Right cardiac atrium (tissue), 5 donors: ENCODE measurements at places on chromosomes 1 and 21.
A peak's percentile ranks its signal among the peaks of the same experiment; 100 is the strongest.

GRCh38 chr1:231724876-231725647 is 98.5 kb downstream of the DISC1 start:
- no peak for DNase-seq

DNA sequence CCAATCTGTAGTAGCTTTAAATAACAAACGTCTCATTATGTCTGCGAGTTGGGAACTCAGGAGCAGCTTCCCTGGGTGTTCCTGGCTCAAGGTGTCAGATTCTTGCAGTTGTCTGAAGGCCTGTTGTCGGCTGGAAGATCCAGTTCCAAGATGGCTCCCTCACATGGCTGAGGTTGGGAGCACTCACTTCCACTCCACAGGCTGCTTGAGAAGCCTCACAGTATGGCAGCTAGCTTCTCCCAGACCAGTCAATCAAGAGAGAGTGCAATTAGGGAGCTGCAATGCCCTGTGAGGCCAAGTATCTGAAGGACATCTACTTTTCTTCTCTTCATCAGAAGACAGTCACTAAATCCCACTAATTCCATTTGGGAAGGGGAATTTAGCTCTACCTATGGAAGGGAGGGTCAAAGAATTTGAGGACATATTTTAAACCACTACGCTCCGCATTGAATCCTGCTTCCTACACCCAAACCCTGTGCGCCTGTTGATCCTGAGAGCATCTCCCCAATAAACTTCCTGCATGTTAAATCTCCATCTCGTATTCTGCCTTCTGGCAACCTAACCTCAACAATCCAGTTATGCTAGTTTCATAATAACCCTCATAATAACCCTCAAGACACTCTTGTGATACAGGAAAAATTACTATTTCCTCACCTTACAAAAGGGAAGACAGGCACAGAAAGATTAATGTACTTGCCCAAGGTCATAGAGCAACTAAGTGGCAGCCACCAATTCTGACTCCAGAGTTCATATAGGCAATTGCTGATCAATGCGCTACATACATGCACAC is 3.6 kb upstream of the VPS26C start:
- DNase-seq, result no peak

GRCh38 chr1:89687254-89687653 is 54.3 kb downstream of the LRRC8C start:
- DNase-seq, result no peak

GRCh38 chr1:17643861-17644703 is 104.6 kb downstream of the ARHGEF10L start:
- DNase-seq, result no peak

GRCh38 chr1:151990058-151990855 is 3.4 kb downstream of the S100A10 start:
- DNase-seq, result no peak

GRCh38 chr1:208291923-208292711 is 47.9 kb upstream of the PLXNA2 start:
- DNase-seq, result no peak

GRCh38 chr1:87202922-87203655 is 125.6 kb upstream of the LMO4 start:
- no peak for DNase-seq

- no peak for DNase-seq
These were observed 148.2 kb downstream of the PRDM16 start for GRCh38 chr1:3217181-3217641.

DNA sequence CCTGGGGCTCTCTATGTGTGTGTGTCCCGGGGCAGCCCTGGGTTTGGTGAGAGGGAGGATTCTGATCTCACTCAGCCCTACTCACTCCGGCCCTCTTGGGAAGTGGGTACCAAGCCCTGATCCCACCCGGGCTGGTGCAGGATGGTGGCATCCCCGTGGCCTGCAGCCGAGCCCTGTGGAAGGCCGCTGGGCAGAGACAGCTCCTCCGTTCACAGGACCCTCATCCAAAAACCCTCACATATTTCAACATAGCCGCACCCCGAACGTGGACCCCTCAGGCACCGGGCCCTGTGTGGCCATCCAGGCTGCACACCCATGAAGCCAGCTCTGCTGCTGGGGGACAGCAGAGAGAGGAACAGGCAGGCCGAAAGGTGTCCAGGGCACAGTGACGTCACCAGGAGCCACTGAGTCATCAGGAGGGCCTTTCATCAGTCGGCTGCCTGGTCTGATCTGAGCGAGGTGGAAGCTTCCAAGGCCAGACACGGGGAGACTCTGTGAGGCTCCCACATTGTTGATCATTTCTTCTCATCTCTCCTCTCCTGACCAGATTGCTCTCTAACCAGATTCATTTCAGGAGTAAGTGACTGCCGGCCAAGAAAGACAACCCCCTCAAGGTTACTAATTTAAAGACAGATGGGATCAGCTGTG is 16.2 kb upstream of the GPR157 start:
- no peak for DNase-seq

GRCh38 chr1:206829282-206829681 is 36.1 kb upstream of the IL20 start:
- no peak for DNase-seq

DNA sequence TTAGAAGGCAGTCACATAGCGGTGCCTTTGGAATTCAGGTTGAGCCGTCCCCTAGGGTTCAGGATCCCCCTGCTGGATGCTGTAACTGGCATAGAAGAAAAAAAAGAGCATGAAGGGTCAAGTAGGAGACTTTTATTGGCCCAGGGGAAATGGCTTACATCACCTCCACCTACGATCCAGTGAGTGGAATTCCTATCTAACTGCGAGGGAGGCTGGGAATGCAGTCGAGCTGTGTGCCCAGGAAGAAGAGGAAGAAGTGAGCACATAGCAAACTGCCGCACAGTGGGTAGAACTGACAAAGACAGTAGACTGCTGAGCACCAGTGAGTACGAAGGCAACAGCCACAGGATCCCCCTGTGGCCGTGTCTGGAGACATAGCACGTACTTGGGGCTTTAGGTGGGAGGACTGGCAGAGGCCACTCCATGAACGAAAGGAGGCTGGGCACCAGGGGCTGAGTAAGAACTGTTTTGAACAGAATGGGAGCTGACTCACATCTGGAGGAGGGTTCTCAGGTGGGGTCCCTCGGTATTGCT is 79.2 kb downstream of the RNF220 start:
- DNase-seq, result no peak

- DNase-seq, result peak; percentile 84
These were observed at the start of gene AGRN for GRCh38 chr1:1020000-1020404. Gene AGRN (plus strand): TSS chr1:1020120. CDS start chr1:1020173, 53 bp downstream.

DNA sequence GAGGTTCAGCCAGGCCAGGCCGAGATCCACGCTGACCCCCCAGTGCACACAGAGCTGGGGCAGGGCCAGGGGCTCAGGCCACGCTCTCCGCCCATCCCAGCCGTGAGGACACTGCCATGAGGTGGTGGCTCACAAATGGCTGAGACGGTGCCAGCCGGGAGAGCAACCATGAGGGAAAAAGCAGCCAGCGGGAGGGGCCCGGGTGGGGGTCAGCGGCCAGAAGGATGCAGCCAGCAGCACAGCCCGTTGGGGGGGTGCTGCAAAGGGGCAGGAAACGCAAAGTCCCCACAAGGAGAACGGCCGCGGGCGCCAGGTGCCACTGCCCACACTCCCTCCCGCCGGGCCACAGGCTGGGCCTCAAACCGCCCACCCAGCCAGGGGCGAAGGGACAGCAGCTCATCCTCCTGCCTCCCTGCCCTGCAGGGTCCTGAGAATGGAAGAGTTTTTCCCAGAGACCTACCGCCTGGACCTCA is 8.3 kb downstream of the TTLL10 start:
- peak; percentile 58 for DNase-seq

- peak; percentile 77 for DNase-seq
These were observed 73.8 kb downstream of the MRPL37 start for GRCh38 chr1:54273795-54274163.

DNA sequence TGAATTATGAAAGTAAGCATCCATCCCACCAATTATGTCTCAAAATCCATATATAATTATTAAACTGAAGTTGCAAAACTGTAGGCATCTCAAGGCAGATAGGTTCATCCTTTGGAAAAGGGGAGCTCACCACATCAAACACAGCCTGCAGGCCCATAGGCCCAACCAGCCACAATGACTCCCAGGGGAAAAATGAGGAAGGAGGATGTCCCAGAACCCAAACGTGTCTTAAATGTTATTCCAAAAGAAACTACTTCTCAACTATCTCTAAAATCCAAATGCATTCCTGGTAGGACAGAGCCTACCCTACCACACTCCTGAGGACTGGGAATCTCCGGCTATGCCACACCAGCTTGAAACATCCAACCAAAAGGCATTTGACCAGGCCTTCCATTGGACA is 12.8 kb downstream of the TIAM1 start:
- no peak for DNase-seq

DNA sequence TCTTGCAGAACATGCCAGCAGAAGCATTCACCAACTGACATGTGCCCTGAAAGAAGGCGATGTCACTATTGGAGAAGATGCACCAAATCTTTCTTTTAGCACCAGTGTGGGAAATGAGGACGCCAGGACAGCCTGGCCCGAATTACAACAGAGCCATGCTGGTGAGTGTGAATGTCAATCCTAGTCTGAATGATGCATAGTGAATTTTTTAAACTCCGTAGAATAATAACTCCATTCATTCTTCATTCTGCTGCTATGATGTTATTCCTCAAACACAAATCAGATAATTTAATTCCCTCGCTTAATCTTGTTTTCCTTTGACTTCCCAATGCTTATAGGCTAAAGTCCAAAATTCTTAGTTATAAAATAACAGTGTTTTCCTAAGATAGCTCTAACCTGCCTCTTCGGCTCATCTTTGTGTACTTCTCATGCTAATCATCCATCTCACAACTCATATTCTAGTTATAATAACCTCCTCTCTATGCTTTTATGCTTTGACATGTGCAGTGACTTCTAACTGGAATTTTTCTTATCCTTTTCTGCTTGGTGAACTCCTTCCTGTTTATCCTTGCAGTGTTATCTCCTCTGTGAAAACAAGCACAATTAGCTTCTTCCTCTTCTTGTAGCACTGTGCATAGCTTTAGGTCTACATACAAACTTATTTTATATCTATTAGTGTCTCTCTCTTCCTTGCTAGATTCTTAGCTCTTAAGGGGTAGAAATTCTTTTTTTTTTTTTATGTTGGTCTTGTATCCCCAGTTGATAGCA is 14.4 kb downstream of the SDCCAG8 start:
- DNase-seq, result no peak

- no peak for DNase-seq
These were observed 8.3 kb downstream of the CFHR2 start for GRCh38 chr1:196951711-196952394.

GRCh38 chr1:221709854-221710253 is 32.0 kb downstream of the DUSP10 start:
- DNase-seq, result no peak

- no peak for DNase-seq
These were observed 51.2 kb downstream of the DIP2A start for GRCh38 chr21:46509741-46510502.

DNA sequence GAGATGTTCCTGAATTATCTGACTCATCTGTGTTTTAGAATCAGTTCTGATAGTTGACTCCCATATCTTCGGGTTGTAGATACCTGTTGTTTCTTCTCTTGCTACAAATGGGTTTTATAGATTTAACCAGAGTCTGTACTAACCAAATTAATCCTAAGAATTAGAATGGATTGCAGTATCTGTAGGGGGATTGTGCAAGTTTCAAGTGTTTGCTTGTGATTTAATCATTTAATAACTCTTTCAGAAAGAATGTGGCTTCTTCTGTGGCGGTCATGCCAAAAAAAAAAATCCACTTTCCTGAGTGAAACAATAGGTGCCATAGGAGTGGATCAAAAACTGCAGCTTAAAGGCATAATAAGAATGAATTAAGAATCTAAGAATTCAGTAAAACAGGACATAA is 9.4 kb downstream of the IPO9 start:
- DNase-seq, result no peak
